NAMALWA (cell line): ENCODE measurements at places on chromosomes 6 and 20.

- DNase-seq = no peak
Measured at GRCh38 chr20:64212755-64213154, 42.8 kb upstream of the PCMTD2 start.

DNA sequence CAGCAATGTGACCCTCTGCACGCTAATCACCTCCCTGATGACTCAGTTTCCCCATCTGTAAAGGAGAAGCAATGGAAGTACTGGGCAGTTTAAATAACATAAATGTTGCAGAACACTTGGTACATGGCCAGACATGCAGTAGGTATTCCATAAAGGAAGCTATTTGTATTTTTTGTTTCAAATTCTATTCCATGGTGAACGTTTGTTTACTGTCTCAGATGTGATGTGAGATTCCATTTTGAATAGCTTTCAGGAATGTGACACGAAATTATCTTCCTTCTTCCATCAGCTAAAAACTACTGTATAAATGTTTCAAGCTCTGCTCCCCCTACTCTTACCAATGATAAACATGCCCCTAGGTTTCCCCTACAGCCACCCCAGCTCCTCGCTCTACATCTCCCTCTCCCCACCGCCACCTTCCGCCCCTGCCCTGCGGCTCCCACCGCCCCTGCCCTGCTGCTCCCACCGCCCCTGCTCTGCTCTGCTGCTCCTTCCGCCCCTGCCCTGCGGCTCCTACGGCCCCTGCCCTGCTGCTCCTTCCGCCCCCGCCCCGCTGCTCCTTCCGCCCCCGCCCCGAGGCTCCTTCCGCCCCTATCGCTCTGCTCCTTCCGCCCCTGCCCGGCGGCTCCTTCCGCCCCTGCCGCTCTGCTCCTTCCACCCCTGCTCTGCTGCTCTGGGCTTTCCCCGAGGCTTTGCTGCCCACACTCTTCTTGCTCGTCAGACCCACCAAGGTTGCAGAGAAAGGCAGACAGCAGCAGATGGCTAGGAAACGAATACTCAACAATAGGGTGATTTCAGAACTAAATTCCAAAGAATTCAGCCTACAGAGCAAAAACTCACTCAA is 78.9 kb downstream of the THBS2 start:
- DNase-seq = no peak

- no peak for DNase-seq
Measured at GRCh38 chr6:154460306-154461071, 50.0 kb downstream of the CNKSR3 start.

DNA sequence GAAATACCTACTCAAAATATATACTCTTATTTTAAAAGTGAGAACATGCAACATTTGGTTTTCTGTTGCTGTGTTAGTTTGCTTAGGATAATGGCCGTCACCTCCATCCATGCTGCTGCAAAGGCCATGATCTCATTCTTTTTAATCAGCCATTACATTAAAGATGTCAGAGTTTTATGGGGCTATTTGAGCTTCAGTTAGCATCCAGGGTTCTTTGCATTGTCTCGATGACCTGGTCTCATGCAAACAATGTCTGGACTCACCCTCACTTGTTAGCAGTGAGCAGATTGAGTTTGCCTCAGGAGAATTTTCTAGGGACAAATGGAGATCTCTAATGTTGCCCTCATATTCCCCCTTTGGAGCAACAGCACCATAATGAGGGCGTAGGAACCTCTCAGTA is 458.7 kb upstream of the AGPAT4 start:
- no peak for DNase-seq

GRCh38 chr20:24608926-24609667 is 139.7 kb downstream of the SYNDIG1 start:
- no peak for DNase-seq

DNA sequence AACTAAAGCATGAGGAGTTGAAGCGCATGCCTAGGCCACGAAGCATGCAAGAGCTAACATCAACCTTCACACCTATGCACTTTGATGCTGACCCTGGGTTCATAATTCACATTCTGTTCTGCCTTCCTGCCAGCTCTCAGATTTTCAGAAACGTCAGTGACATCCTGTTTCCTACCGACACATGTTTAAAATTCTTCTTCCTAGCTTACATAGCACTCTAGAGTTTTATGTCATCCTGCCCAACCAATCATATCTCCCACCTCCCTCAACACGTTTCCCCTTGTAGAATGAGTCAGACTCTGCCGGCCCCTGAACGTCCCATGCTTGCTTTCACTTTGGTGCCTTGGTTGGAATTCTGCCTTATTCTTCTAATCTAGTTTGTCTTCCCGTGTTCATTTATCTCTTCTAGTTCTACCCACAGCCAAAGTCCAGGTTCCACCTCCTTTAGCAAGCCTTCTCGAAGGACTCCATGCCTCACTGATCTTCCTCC is 97.2 kb upstream of the MAP7 start:
- no peak for DNase-seq

- no peak for DNase-seq
Measured at GRCh38 chr20:3068075-3068474, 3.3 kb upstream of the OXT start.

DNA sequence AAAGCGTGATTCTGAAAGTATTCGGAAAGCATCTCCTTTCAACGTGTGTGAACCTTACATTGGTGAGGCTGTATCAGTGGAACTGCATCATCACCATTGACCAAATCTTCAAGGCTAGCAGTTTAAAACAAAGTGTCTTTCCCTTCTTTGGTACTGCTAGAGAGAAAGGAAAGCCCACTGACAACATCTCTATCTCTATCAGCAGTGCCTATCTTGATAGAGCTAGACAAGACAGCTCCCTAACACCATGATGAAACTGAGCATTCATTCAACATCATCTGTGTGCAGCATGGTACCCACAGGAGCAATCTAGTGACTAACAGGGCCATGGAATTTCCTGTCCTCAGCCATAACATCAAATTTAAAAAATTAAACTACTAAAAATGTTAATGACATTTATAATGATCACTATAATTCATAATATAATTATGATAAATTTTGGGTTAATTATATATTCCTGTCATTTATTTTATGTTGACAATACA is 31.5 kb upstream of the EDN1 start:
- no peak for DNase-seq

- DNase-seq = no peak
Measured at GRCh38 chr6:41497994-41498393, 48.2 kb upstream of the FOXP4 start.

GRCh38 chr20:32763202-32764004 is 1.2 kb downstream of the DNMT3B start:
- DNase-seq = peak; percentile 38

DNA sequence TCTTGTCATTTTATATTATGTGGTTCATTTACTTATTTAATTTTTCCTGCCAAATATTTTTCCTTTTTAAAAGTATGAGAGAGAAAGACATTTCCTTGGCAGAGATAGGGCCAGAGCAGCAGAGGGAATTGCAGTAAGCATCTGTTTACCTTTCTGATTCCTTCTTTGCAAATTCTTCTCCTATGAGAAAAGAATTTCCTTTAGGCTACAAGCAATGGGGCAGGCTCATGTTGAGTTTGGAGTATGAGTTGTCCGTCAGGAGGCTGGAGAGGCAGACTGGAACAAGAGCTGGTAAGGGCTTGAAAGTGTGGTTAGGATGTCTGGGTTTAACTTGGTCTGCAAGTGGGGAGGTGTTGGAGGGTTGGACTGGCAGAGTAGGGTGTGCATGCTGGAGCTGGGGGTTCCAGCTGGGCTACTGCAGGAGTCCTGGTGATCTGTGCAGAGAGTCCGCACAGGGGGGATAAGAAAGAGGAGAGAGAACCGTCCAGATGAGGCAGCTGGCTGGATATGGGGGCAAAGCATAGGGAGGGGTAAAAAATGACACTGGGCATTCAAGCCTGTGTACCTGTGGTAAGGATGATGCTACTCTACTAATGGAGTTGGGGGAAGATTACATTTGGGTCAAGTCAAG is 19.7 kb downstream of the TIAM2 start:
- DNase-seq = no peak

DNA sequence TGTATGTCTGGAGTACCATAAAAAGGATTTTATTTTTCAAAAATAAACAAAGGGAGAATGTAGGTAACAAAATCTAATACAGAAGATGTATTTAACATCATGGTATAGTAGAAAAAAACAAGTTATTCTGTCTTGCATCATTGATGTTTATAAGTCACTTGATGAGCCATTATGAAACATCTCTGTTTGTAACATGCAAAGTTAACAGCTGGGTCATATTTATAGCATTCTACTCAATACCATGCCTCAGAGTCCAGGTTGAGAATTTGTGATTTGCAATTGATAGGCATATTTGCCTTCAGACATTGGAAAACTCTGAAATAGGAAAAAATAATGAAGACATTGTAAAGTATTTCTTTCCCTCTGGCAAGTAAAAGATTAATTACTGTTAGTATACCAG is 52.3 kb upstream of the IL20RA start:
- DNase-seq = no peak

DNA sequence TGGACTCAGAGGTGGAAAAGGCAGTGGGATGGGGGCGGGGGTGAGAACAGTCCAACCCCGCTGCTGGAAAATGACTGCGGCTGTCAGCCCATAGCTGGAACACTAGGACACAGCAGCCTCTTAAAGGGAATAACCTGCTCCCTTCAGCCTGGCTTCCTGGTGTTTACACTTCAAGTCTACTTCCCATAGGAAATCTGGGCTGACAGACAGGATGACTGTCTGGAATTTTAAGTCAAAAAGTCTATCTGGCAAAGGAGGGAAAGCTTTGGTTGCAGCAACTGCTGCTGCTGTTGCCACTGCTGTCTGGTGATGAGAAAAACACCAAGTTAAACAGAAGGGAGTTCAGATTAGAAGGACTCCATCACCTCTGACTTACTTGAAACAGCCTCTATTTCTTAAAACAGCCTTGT is 44.9 kb downstream of the TNFRSF21 start:
- no peak for DNase-seq

GRCh38 chr6:34275128-34275804 is 26.5 kb upstream of the SMIM29 start:
- no peak for DNase-seq

GRCh38 chr6:319177-320131 is 27.2 kb downstream of the DUSP22 start:
- DNase-seq = no peak

DNA sequence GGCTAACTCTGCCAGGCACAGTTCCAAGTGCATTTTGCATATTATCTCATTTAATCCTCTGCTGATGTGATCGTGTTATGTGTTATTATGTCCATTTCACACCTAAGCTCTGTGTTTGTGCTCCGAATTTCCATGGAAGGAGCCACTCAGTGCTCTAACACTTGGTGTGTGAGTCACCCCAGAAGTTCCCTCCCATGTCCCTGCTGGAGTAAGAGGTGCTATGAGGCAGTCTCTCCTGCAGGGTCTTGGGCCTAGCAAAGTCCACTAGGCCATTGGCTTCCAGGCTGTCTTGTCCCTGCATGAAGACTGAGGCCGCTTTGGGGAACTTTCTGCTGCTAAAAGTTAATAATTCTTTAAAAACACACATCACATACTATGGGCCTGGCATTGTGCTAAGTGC is 405.9 kb upstream of the SULF2 start:
- DNase-seq = no peak

GRCh38 chr6:20104696-20105095 is 107.6 kb downstream of the MBOAT1 start:
- no peak for DNase-seq

GRCh38 chr6:74713941-74714340 is 491.9 kb downstream of the COL12A1 start:
- no peak for DNase-seq

- DNase-seq = no peak
Measured at GRCh38 chr6:12182676-12183075, 107.5 kb upstream of the EDN1 start.
